NCI-H460 (cell line): ENCODE measurements at places on chromosomes 2 and 18.

GRCh38 chr2:10356439-10356811 is 53.7 kb downstream of the HPCAL1 start:
- no peak for DNase-seq

DNA sequence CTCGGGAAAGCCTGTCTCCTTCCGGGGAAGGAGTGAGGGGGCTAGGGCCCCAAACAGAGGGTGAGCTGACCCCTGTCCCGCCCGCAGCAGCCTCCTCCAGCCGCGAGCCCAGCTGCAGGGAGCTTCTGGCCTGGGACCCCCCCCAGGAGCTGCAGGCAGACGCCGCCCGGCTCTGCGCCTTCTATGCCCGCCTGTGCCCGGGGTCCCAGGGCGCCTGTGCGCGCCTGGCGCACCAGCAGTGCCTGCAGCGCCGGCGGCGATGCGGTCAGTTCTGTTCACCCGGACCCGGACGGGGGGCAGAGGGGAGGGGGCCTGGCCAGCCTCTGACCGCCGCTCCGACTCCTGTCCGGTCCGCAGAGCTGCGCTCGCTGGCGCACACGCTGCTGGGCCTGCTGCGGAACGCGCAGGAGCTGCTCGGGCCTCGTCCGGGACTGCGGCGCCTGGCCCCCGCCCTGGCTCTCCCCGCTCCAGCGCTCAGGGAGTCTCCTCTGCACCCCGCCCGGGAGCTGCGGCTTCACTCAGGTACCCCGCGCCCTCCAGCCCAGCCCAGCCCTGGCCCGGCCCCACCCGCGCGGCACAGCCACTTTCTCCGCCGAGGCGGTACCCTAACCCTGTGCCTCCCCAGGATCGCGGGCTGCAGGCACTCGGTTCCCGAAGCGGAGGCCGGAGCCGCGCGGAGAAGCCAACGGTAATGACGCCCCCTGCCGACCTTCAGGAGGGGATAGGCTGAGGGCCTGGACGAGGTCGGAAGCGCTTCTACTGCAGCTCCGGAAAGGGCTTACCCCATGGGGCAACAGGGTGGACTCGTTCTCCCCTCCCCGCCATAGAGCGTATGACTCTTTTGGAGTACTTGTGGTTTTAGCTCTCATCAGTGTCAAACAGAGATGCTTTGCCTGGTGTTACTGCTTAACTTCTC is 2.0 kb upstream of the CHRND start:
- peak; percentile 70 for DNase-seq

DNA sequence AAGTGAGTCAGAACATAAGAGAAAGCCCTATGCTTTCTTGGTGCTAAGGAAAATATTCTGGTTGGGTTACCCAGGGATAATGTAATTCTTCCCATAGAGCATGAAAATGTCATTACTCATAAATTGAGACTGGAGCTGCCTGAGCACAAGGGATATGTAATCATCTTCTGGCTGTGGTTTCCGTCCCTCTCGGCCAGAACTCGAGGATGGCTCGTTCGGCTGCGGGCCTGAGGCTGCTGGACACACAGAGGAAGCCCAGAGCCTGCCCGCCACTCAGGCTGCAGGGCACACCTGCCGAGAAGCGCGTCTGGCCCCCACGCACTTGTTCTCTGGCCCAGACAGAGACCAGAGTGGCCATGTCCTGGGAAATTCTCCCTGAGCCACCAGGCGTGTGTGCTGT is 104.9 kb downstream of the ASAP2 start:
- no peak for DNase-seq

GRCh38 chr2:173970516-173970924 is 5.3 kb upstream of the SP3 start:
- no peak for DNase-seq

- no peak for DNase-seq
Observed at GRCh38 chr2:229084447-229084846, 186.6 kb downstream of the PID1 start.

- DNase-seq: no peak
Observed at GRCh38 chr2:132953771-132954170, 283.8 kb upstream of the LYPD1 start.

- no peak for DNase-seq
Observed at GRCh38 chr2:216536734-216537210, 38.1 kb downstream of the RPL37A start.

- DNase-seq: no peak
Observed at GRCh38 chr2:37149626-37150322, 7.0 kb downstream of the EIF2AK2 start.

- no peak for DNase-seq
Observed at GRCh38 chr2:235832941-235833340, 335.2 kb downstream of the GBX2 start.

- DNase-seq: no peak
Observed at GRCh38 chr2:101796825-101797600, 99.5 kb downstream of the MAP4K4 start.

DNA sequence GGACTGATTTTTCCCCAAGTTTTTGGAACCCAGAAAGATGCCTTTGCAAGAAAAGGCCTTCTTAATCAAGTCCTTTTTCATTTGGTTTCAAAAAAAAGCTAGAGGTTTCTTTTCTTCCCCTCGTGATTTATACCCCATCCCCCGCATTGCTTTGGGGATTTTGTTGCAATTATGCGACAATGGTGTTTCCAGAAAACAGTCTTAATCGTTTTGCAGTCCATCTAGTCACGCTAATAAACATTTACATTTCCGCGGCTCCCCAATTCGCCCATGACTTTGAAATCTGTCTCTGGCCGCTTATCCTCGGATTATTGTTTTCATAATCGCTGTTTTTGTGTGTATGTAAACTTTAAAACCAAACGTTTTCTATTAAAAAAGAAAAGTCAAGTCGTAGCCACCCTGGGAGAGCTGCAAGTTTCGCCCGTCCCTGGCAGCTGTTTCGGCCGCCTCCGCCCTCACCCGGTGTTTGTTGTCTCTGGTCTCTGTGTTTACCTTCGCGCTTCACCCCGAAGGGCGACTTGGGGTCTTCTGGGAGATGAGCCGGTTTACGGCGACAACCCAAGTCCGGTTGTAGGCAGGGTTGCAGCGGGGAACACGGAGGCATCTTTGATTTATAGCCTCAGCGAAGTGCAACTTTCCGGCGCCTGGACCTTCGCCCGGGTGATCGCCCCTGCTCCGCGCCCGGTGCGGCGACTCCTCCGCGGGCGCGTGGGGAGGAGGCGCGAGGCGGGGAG is 667 bp downstream of the SP9 start:
- DNase-seq: no peak

- DNase-seq: peak; percentile 19
Observed at GRCh38 chr2:71548646-71549425, 95.5 kb downstream of the DYSF start.

DNA sequence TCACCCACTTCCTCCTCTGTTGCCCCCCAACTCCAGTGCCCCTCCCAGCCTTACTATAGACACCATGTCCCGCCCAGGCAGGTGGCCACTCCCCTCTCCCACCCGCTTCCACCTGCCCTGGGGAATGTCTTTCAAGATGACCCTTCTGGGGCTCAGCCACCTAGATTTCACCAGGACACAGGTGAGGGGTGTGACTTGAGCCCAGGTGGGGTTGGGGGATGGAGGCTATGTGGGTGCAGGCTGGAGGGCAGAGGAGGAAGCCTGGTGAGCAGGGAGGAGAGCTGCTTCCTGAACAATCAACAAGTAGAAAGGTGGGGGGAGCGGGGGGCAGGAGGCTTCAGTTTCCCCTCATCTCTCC is 8.7 kb downstream of the ADRA2B start:
- DNase-seq: no peak

DNA sequence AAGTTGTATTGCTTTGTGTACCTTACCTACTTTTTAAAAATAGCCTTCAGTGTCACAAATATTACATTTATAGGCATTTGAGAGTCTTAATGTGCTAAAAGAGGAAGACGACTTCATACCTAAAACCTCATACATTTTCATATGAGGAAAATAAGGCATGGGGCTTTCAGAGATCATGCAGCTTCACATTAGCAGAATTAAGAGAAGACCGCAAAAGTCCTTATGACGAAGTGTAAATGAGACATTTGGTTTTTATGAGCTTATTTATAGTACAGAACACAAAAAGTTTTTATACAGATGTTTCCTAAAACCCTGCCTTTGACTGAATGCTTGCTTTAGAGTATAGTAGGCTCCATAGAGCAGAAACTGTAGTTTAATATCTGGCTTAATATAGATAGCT is 10.1 kb upstream of the CCDC138 start:
- no peak for DNase-seq

DNA sequence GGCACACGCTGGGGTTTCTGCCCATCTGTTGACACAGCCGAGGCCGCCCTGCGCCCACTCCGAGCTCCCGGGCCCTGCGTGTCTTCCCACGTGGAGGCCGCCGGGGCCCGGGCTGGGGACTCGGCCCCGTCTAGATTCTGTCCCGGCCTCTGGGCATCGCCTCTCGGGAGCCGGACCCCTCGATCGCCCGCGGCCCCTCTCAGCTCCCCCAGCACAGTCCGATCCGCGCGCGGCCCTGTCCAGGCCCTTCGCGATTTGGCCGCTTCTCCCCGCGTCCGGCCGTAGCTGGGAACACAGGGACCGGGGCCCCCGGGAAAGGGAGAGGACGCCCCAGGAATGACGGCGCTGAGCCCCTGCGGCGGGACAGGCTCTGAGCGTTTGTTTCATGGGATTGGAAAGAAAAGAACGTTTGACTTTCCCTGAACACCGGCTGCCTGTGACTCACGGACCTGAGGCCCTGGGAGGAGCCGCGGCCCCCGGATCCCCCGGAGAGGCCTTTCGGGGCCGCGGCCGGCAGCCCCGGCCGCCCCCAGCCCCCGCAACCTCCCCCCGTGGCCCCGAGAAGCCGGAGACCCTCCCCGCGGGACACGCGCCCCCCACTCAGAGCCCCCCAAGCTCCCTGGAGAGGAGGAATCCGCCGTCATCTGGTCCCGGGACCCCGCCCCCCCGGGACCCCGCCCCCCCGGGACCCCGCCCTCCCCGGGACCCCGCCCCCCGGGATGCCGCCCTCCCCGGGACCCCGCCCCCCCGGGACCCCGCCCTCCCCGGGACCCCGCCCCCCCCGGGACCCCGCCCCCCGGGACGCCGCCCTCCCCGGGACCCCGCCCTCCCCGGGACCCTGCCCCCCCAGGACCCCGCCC is 62.7 kb upstream of the CTDP1 start:
- no peak for DNase-seq

- no peak for DNase-seq
Observed at GRCh38 chr2:46699934-46700256, 215.7 kb downstream of the MCFD2 start.
